ENCODE measurements at places on chromosomes 16 and 17. TPM values are rescaled to one million over a fixed set of nuclear protein-coding genes. Genes with fewer than 3 reads are reported as not detected.
A peak's percentile ranks its signal among the peaks of the same experiment; 100 is the strongest.

The CCL3 gene
- 1,264 TPM for total RNA-seq

GRCh38 chr17:35080536-35080935, 17.0 kb upstream of the RFFL start:
- no peaks in the 10 kb centered on the region for H3K36me3 ChIP-seq
- H3K27me3 ChIP-seq: no peaks in the 10 kb centered on the region
- H3K4me1 ChIP-seq: peaks cover 36% of the 10 kb centered on the region
- DNase-seq: no peak
- H3K27ac ChIP-seq: no peak overlapping the region

The MT1E gene
- 153 TPM for total RNA-seq

The DHRS7C gene
- total RNA-seq: not detected

GRCh38 chr16:56964243-56965148, 2.7 kb downstream of the CETP start:
- peaks cover 21% of the 10 kb centered on the region for H3K4me1 ChIP-seq
- no peak overlapping the region for H3K4me3 ChIP-seq
- H3K27me3 ChIP-seq: no peaks in the 10 kb centered on the region
- peak; percentile 95 for DNase-seq
- no peaks in the 10 kb centered on the region for H3K36me3 ChIP-seq
- no peak overlapping the region for H3K27ac ChIP-seq

DNA sequence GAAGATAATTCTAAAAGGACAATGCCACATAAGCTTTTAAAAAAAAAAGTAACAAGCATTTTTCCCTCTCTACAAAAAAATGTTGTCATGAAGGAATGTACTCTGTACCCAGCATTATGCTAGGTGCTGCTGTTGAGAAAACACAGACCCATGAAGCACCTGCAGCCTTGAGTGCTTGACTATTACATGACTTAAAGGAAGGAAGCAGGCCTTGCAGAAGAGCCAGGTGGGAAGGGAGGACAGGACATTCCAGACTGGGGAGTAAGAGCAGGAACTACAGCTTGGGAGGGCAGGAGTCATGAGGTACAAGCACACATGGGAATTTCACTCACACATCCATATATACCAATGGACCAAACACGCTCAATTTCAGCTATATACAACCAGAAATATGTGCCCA, 3.8 kb downstream of the MYO1D start:
- H3K27me3 ChIP-seq: no peaks in the 10 kb centered on the region
- H3K4me1 ChIP-seq: peaks cover 18% of the 10 kb centered on the region
- H3K36me3 ChIP-seq: no peaks in the 10 kb centered on the region
- H3K4me3 ChIP-seq: no peak overlapping the region
- DNase-seq: no peak
